Naive B cell (primary cell): ENCODE measurements at places on chromosomes 5 and 9.

DNA sequence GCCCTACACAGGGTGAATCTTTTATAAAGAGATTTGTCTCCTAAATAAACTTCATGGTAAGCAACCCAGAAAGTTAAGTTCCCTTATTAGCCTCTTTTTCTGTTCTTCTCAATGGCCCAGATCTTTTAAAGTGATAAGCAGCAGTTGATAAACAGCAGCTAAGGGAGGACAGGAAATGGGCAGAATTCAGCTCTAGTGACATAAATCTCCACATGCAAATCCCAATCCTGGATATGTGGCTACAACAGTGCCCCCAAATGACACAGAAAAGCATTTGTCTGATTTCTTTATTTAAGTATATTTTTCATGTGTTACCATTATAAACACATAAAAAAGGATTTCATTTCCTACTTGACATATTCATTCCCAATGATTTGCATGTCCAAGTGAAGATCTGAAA lies 199.0 kb downstream of the DTWD2 start:
- DNase-seq, result no peak

- no peak for DNase-seq
Observed at GRCh38 chr5:157137691-157138090, 5.0 kb downstream of the MED7 start.

DNA sequence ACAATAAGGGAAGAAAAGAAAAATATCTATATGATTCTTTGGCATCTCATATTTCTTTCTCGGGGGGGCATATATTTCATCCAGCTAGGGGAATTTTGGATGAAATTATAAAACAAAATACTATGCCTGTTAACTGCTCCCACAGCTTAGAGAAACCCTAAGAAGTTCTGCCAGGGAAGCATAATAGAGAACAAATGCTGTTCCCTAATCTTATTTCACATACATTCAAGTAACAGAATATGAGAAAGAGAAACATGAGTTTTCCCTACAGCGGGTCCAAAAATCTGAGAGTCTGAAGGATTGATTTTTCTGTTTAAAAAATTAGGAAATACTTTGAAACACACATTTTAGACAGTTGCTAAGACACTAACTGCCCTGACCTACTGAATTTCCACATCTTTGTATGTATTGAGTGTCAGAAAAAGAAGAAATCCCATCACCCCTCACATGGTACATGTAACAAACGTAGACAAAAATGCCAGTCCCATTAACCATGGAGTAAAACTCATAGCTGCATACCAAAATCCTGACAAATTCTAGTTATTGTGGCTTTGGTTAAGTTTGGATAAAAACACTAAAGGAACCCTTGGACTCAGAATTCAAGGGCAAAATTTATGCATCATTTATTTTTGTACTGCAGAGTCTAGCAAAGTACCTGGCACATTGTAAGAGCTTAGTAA lies 620.2 kb upstream of the DMAC1 start:
- DNase-seq, result no peak

DNA sequence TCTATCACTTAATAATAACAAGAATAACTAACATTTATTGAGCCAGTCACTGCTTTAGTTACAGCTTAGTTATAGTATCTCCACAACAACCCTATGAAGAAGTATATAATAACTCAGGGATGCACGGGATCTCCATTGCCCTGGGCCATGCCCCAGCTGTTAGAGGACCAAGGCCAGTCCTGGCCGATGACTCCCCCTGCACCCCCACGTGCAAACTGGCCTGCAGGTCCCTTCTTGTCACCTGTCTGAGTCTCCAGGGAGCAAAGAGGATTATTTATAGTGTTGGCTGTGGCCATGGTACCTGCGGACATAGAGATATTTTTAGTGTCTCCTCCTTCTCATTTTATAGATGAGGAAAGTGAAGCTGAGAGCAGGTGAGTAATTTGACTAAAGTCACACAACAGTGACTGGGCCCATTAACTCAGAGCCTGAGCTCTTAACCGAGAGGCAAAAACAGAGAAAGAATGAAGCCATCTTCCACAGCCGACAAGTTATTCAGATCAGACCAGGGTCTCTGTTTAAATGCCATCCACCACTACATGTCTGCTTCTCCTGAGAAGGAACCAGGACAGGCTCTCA lies 94.4 kb downstream of the TMEM215 start:
- DNase-seq, result no peak

- DNase-seq, result no peak
Observed at GRCh38 chr5:94312298-94312697, 306.1 kb downstream of the KIAA0825 start.

GRCh38 chr9:93678199-93679019 lies 102.0 kb downstream of the PHF2 start:
- DNase-seq, result no peak

GRCh38 chr5:156560002-156560401 lies 233.0 kb downstream of the SGCD start:
- no peak for DNase-seq

GRCh38 chr9:124183772-124184171 lies 74.0 kb upstream of the NEK6 start:
- no peak for DNase-seq

GRCh38 chr5:147763791-147764525 lies 18.6 kb downstream of the JAKMIP2 start:
- DNase-seq, result no peak
